Hepatocyte (in vitro differentiated cells): ENCODE measurements at places on chromosomes 13 and 19. TPM values are rescaled to one million over a fixed set of nuclear protein-coding genes. Genes with fewer than 3 reads are reported as not detected.

PCSK4 gene
- total RNA-seq = 2.8 and 7.7 TPM in 2 replicates

ZNF793 gene
- 5.1 and 5.8 TPM in 2 replicates for total RNA-seq

PPM1N gene
- total RNA-seq = 0.40 and 1.9 TPM in 2 replicates

SELENOV gene
- total RNA-seq = 0.50 and 2.0 TPM in 2 replicates

KLC3 gene
- total RNA-seq = 3.3 and 5.5 TPM in 2 replicates

ZGLP1 gene
- total RNA-seq = 2.6 and 5.8 TPM in 2 replicates

ZNF223 gene
- total RNA-seq = 12.9 and 14.3 TPM in 2 replicates

GJB2 gene
- 6.1 and 10.3 TPM in 2 replicates for total RNA-seq

SRRM5 gene
- total RNA-seq = 0.27 TPM in 1 of 2 replicates, not detected in the other
